Natural killer cell (primary cell): ENCODE measurements at places on chromosomes 3 and 15. TPM values are rescaled to one million over a fixed set of nuclear protein-coding genes. Genes with fewer than 3 reads are reported as not detected.
A peak's percentile ranks its signal among the peaks of the same experiment; 100 is the strongest.

DNA sequence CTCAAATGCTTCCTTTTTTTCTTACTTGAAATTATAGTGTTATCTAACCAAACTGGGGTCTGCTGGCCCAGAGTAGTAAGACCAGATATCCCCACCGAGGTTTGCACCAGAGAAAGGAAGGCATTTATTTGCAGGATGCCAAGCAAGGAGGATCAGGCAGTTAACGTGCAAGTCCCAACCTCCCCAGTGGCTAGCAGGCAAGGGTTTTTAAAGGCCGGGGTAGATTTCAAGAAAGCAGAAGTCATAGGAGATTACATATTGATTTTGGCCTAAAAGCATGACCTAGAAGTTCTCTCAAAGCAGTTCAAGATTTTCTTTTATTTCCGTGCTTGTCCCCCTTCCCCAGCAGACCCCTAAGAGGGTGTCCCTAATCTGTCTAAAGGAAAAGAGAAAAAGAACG lies 32.8 kb upstream of the STRIT1 start:
- no peak overlapping the region for H3K27ac ChIP-seq
- no peaks in the 10 kb centered on the region for H3K27me3 ChIP-seq
- H3K4me1 ChIP-seq: no peaks in the 10 kb centered on the region
- H3K36me3 ChIP-seq: no peaks in the 10 kb centered on the region
- no peak overlapping the region for H3K4me3 ChIP-seq
- DNase-seq: no peak

GUCA1C gene
- total RNA-seq: not detected

GRCh38 chr3:183265834-183266417 lies 12.9 kb downstream of the B3GNT5 start:
- DNase-seq: no peak
- H3K4me3 ChIP-seq: no peak overlapping the region
- no peaks in the 10 kb centered on the region for H3K27me3 ChIP-seq

- no peak overlapping the region for H3K27ac ChIP-seq
- no peak for DNase-seq
- no peaks in the 10 kb centered on the region for H3K27me3 ChIP-seq
These were observed 9.9 kb upstream of the GRM2 start for GRCh38 chr3:51696954-51697353.

SLC12A8 gene
- total RNA-seq: 0.25 TPM

- peaks cover 5% of the 10 kb centered on the region for H3K36me3 ChIP-seq
- no peak overlapping the region for H3K27ac ChIP-seq
- H3K4me3 ChIP-seq: no peak overlapping the region
- no peaks in the 10 kb centered on the region for H3K27me3 ChIP-seq
- no peak for DNase-seq
These were observed 26.0 kb downstream of the PPCDC start for GRCh38 chr15:75049392-75049791.

TPRG1 gene
- 4.6 TPM for total RNA-seq

- no peaks in the 10 kb centered on the region for H3K36me3 ChIP-seq
- H3K4me1 ChIP-seq: peaks cover 2% of the 10 kb centered on the region
- H3K4me3 ChIP-seq: no peak overlapping the region
These were observed 117.6 kb upstream of the TBL1XR1 start for GRCh38 chr3:177314897-177315296.

MAP6D1 gene
- 2.4 TPM for total RNA-seq

DNA sequence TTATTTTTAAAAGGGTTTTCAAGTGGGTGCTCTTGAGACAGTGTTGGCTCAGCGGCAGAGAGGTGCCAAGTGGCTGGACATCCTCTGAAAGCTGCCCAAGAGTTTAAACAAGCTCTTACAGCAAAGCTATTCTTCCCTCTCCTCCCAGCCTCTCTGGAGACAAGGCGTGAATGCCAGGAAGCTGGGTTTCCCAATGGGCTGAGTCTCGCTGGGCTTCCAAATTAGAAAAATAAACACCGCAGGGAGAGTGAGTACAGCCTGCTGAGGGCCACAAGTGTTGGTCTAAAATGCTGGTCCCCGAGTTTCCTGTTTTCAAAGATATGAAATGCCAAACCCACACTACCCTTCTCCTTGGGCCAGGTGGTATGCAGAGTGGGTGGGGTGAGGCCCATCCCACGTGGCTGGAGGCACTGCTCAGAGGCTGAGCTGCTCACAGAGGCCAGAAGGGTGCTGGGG lies 36.4 kb downstream of the ZDHHC3 start:
- no peak overlapping the region for H3K27ac ChIP-seq
- H3K27me3 ChIP-seq: no peaks in the 10 kb centered on the region
- DNase-seq: no peak
- no peaks in the 10 kb centered on the region for H3K4me1 ChIP-seq

DNA sequence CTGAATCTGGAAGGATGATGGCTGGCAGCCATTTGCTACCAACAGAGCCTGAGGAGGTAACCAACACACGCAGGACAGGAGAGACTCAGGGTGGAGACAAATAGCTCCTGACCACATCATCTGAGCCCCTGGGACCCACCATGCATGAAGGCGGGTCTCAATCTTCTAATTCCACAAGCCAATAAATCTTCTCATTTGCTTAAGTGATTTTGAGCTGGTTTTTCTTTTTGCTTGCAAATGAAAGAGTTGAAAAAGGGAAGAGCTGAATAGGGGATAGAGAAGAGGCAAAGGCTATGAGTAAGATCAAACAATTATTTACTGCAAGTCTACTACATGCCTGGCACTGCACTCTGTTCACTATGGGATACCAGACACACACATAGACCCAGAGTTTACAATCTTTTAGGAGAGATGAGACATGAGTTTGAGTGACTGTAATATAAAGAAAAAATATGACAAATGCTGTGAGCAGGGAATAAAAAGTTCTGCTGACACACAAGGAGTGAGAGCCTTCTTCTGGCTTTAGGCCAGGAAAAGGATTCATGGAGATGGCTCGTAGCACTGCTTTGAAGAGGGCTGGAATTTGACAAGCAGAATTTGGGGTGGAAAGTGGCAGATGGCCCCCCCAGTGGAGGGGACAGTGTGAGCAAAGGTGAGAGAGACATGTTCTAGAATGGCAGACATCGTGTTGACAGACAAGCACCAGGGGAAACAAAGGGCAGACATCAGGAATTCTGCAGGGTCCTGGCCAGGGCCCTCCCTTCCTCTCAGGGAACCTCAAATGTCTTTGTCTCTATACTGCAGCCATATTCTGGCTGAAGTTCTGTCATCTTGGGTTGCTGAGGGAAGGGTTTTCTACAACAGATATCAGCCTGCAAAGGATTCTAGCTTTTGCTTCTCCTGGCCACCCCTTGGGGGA lies 69.8 kb upstream of the WNT5A start:
- no peak for DNase-seq
- H3K36me3 ChIP-seq: no peaks in the 10 kb centered on the region
- H3K4me1 ChIP-seq: no peaks in the 10 kb centered on the region
- H3K27ac ChIP-seq: no peak overlapping the region
- H3K27me3 ChIP-seq: no peaks in the 10 kb centered on the region

EXD1 gene
- total RNA-seq: not detected

GOLGA8J gene
- 6.0 TPM for total RNA-seq

GRCh38 chr3:6220447-6220846 lies 640.5 kb upstream of the GRM7 start:
- no peak overlapping the region for H3K27ac ChIP-seq
- no peaks in the 10 kb centered on the region for H3K36me3 ChIP-seq
- no peaks in the 10 kb centered on the region for H3K4me1 ChIP-seq
- no peak for DNase-seq
- H3K4me3 ChIP-seq: no peak overlapping the region

GRCh38 chr3:124607163-124607562 lies 123.1 kb upstream of the UMPS start:
- H3K36me3 ChIP-seq: no peaks in the 10 kb centered on the region
- H3K27me3 ChIP-seq: no peaks in the 10 kb centered on the region
- DNase-seq: no peak
- H3K4me3 ChIP-seq: no peak overlapping the region
- no peaks in the 10 kb centered on the region for H3K4me1 ChIP-seq

GRCh38 chr3:51798411-51798963 lies 19.4 kb upstream of the IQCF6 start:
- H3K36me3 ChIP-seq: no peaks in the 10 kb centered on the region
- no peak overlapping the region for H3K4me3 ChIP-seq
- no peaks in the 10 kb centered on the region for H3K4me1 ChIP-seq

DNA sequence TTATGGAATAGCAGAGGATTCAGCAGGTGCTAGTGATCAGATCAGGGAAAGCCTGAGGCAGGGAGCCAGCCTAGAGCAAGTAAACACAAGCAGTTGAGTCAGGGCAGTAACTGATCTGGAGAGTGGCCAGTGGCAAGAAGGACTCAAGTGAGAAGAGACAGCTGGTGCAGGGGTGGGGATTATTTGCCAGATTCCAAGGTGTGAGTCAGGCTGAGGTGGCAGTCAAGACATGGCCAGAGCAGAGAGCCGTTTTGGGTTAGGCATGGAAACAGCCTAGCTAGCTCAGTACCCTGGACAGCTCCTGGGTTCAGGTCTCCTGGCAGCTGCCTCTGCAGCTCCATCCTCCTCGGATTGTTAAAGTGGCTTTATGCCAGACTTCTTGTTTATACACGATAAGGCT lies 281.9 kb upstream of the ONECUT1 start:
- DNase-seq: peak; percentile 3
- no peak overlapping the region for H3K27ac ChIP-seq
- no peaks in the 10 kb centered on the region for H3K36me3 ChIP-seq
- no peak overlapping the region for H3K4me3 ChIP-seq

INSYN1 gene
- total RNA-seq: not detected

DNA sequence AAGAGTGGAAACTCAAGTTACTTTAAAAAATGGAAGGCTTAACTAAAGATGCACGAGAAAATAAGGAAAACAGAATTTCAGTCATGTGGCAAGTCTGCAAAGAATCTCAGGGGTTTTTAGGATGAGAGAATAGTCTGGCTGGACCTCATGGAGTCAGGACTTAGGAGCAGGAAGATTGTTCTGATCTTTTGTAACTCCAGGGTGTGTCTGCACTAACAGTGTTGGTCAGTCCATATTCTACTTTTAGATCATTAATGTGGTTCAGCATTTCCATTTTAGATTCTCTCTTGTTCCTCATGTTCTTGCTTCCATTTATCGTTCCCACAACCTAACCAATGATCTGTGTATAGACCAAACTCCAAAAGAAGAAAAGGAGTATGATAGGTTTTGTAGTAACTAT lies 15.3 kb downstream of the TMEM108 start:
- H3K27ac ChIP-seq: no peak overlapping the region
- H3K27me3 ChIP-seq: no peaks in the 10 kb centered on the region
- H3K4me3 ChIP-seq: no peak overlapping the region
- no peak for DNase-seq

NMNAT3 gene
- 2.2 TPM for total RNA-seq

GRCh38 chr3:115975353-115975752 lies 352.0 kb downstream of the GAP43 start:
- no peaks in the 10 kb centered on the region for H3K36me3 ChIP-seq
- DNase-seq: no peak

GRCh38 chr3:129558081-129558771 lies 15.3 kb downstream of the H1-8 start:
- H3K27ac ChIP-seq: peak overlapping the region; percentile 22
- H3K27me3 ChIP-seq: no peaks in the 10 kb centered on the region
- DNase-seq: no peak
- H3K4me3 ChIP-seq: no peak overlapping the region
- H3K36me3 ChIP-seq: peaks cover 15% of the 10 kb centered on the region
- H3K4me1 ChIP-seq: peaks cover 66% of the 10 kb centered on the region
